ENCODE measurements at places on chromosomes 13 and 19.

- no peak for DNase-seq
Measured at GRCh38 chr19:50792272-50793250, 2.3 kb downstream of the ACP4 start.

- DNase-seq, result no peak
Measured at GRCh38 chr13:58300974-58301681, 669.6 kb downstream of the PCDH17 start.

GRCh38 chr13:113297370-113298042 lies 467 bp downstream of the LAMP1 start:
- no peak for DNase-seq

DNA sequence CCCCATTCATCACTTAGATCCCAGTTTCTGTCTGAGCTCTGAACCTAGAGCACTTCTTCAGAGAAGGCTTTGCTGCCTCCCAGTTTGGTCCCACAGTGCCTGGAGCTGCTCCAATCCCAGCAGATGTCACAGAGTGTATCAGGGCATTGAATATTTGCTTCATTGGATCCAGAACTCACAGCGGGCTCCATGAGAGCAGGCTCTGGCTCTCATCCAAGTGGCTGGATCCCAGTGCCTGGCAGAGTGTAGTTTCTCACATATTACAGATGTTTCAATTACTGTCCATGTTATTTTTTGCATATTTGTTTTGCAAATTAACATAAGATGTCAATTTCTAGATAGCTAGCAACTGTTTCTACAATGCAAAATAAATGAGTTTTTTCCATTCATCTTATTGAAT lies 50.6 kb downstream of the MYO16 start:
- DNase-seq, result no peak

- DNase-seq, result no peak
Measured at GRCh38 chr19:1087813-1088415, 7.3 kb downstream of the POLR2E start.

DNA sequence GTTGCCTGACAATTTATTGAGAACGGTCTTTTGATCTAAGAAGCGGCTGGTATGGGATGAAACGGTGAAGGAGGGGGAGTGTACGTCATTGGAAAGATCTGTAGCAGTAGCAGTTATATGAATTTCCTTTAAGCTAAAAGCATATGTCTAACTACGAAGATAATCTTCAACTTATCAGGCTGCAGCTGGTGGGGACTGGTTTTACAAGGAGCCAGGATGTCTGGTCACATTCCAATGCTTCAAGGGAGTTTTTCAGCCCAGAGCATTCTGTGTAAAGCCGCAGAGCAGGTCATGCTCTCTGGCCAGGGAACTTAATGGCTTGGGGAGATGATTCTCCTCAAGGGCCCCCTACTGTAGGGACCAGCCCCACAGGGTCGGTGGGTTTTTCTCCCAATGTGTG lies 29.2 kb downstream of the CLEC4M start:
- DNase-seq, result no peak

- no peak for DNase-seq
Measured at GRCh38 chr13:97327506-97328221, 105.5 kb downstream of the MBNL2 start.

DNA sequence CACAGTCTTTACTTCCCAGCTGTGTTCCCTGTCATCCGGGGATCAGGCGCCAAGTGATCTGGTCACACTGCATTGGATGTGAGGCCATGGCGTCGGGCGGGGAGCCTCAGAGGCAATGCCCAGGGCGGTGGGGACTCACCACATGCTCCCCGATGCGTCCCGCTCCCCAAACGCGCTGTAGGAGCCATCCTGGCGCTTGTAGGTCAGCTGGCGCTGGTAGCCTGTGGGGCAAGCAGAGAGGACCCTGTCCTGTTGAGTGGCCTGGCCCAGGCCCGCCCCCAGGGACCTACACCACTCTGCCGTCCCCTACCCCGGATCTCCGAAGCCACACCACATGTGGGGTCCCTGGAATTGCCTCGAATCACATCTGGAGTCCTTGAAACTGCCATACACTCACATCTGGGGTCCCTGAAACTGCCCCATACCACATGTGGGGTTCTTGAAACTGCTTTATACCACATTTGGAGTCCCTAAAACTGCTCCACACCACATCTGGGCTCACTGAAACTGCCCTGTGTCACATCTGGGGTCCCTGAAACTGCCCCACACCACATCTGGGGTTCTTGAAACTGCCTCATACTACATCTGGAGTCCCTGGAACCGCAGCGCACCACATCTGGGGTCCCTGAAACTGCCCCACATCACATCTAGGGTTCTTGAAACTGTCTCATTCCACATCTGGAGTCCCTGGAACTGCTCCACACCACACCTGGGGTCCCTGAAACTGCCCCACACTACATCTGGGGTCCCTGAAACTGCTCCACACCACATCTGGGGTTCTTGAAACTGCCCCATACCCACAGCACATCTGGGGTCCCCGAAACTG lies 33.2 kb downstream of the F2RL3 start:
- DNase-seq, result no peak
